ENCODE measurements at places on chromosomes 5 and 9.

- DNase-seq = no peak
These were observed 141.1 kb downstream of the GCNT1 start for GRCh38 chr9:76600007-76600615.

- DNase-seq = no peak
These were observed 265.5 kb downstream of the CWC27 start for GRCh38 chr5:65034029-65034812.

DNA sequence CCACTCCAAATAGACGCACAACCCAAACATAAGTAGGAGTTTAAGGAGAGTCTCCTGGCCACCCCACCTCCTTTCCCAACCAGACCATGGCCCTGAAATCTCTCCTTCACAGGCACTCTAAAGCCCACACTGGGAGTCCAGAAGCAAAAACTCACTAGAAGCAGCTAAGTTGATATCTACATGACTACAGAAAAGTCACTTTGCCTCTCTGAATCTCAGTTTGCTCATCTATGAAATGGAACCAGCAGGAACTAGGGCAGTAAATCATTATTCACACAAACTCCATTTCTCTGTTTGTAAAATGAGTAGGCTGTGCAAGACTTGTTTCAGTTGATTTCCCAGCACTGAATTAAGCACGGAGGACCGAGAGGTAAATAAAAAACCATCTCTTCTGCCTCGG, 4.1 kb upstream of the WWC1 start:
- no peak for DNase-seq

DNA sequence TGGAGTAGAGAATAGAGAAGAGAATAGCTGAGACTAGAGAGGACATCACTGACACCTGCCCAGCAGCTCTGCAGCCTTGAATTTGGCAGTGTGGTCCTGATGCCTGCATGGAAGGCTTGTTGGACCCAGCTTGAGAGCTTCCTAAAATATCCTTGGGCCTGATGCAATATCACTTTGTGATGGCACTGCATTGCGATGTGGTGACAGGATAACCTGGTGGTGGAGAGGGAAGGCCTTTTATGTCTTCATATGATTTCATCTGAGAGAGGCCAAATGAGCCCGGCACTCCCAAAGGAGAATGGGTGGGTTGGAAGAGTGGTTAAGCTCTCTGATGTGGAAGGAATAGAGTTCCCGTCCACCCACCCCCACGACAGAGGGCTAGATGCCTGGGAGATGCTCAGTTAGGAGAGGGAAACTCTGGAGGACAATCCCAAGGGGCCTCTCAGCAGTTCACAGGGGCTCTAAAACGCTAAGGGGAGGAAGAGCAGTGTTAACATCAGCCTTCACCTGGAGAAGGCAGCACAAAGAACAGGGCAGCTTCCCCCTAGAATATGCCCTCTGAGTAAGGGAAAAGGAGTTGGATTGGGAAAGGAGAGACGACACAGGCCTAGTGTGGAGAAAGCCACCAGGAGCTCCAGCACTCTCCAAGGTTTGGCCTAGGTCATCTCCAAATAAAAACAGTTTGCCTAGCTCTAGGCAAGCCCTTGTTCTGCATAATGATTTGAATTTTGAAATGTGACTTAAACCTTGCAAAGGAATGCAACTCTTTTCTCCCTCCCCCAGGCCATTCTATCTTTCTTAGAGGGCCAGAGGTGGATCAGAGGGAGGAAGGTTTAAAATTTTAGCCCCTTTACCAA, 99.8 kb upstream of the SSBP2 start:
- DNase-seq = no peak

DNA sequence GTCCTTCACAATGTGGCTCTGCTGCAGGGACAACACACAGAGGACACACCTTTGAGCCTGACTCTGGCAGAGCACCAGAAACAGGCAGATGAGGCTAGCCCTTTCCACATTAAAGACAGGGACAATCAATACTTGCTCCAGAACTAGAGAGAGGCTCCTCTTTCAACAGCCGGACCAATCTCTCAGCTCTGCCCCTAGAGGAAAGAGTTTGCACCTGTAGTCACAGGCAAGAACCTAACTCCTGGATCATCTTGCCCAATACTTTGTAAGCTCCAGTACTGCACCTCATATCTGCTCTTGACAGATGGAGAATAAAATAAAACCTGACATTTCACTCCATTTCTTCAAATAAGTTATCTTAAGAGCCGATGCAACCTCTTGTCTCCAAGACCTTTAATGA, 52.1 kb downstream of the EPB41L4A start:
- no peak for DNase-seq

DNA sequence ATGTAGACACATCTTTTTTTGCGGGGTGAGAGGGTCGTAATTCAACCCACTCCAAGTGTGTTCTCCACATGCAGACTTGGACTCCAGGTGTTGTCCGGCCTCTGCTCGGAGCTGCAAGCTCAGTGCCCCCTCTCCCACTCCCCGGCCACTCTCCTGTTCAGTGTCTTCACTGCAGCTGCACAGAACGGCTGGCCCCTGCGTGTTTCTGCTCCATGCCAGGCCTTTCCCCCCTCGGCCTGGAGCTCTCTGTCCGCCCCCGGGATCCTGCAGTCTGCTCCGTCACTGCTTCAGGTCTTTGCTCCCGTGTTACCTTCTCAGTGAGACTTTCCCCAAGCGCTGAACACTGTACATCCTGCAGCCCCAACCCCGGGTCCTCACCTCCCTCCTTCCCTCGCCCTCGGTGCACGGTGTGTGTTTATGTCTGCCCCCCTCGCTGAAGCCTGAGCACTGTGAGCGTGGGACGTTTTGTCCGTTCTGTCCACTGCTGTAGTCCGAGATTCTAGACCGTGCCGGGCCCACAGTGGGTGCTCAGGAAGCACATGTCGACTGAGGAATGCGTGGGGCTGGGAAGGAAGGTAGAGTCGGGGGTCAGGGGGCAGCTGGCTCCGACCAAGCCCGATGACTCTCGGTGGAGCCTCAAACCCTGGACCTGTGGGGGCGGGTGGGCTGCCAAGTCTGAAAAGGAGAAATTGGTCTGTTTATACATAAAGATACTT, 26.4 kb upstream of the GFPT2 start:
- DNase-seq = no peak

- no peak for DNase-seq
These were observed 110.7 kb downstream of the CAAP1 start for GRCh38 chr9:26781906-26782305.

DNA sequence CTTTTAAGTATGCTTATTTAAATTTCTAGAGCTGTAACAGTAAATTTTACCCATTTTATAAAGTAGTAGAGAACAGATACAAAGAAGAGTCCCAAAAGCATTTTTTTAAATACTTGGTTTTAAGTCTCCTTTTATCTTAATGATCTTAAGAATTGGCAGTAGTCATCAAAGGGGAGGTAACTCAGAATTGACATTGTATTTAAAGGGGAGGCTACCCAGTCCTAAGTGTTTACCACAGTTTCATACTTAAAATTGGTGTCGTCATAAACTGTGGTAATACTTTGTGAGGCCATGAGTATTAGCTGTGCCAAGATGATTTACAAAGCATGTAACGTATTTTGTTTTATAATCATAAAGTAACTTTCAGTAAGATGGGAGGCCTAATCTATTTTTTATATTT, 14.8 kb downstream of the SLC25A46 start:
- DNase-seq = no peak

GRCh38 chr9:93648836-93649235, 72.5 kb downstream of the PHF2 start:
- no peak for DNase-seq

GRCh38 chr5:143390941-143391340, 12.5 kb downstream of the NR3C1 start:
- no peak for DNase-seq

GRCh38 chr5:145941448-145942130, 5.2 kb downstream of the SH3RF2 start:
- DNase-seq = no peak

DNA sequence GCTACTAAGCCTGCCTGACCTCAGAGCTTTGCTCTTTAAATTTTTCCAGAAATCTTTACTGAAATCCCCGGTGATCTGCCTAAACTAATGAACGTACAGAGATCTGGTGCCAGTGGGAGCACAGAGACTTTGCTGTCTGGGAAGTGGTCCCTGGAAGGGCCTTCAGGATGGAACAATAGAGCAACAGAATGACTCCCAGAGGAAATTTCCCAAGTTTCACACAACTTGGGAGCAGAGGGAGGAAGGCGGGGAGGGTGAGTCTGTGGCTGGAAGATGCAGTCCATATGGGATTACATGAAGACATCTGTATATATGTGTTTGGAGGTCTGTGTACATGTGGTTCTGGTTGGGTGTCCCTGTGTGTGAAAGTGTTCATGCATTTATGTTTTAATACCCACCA, 638.3 kb downstream of the CCDC171 start:
- DNase-seq = no peak

GRCh38 chr5:45696206-45696836, at the start of gene HCN1:
Gene HCN1 (minus strand): TSS chr5:45696380.
- DNase-seq = no peak

DNA sequence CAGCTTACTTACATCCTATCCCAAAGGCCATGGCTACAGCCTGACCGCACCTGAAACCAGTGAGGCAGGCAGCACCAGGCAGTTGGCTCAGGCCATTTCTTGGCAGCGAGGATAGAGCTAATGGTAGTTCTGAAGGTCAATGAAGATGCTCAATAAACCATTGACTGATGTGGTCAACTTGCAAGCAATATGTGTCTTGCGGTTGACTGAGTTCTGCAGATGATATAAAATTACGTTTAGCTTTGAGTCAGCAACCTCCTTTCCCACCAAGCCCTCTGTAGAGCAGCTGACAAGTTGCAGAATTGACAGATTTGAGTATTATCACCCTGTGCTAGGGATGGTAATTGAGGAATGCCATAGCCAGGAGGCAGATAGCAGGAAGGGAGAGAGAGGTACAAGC, 189.0 kb upstream of the PUM3 start:
- DNase-seq = no peak

GRCh38 chr9:112104401-112104800, 70.7 kb downstream of the SUSD1 start:
- no peak for DNase-seq

DNA sequence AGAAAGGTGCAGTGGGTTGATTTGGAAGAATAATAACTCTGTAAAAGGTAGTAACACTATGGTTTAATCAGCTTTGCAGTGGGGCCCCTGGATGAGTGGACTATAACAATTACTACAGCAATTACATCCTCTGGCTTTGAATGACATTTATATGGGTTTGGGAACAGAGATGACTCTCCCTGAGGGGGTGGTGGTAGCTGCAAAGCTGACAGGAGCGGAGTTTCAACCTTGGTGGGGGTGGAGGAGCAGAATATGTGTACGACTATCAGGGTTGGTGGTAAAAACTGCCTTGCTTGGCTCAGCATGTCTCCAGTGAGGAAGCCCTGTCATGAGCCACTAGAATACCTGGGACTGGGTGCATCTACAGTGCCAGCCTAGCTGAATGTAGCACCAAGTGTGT, 28.3 kb upstream of the NR3C1 start:
- DNase-seq = no peak

DNA sequence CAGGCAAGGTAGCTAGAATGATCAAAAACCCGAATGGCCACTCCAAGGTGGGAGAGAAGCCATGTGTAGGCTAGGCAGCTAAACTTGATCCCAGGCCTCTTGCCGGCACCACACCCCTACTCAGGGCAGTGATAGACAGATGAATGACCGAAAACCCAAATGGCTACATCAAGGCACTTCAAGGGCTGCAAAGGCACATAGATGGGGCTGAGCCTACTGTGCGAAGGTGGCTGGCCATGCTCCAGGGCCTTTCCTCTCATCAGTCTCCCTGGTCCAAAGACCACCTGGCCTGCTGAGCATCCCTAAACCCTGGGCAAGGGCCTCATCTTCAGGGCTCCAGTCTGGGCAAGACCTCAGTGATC, 3.7 kb upstream of the TIFAB start:
- DNase-seq = no peak

DNA sequence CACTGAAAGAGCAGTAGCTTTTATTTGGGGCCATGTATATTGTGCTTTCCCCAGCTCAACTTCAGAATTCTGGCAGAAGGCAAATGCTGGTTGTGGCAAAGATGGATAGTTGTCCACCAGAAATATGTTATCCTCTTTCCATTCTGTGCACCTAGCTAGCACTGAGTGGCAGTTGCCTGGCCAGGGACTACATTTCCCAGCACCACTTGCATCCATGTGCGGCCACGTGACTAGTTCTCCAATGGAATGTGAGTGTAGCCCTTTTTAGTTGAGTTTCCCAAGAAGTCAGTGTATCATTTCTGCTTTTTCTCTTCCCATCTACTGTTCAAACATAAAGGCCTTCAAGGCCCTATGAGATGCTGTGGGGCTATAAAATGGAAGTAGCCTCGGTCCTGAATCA, 354.0 kb upstream of the CLINT1 start:
- DNase-seq = no peak

DNA sequence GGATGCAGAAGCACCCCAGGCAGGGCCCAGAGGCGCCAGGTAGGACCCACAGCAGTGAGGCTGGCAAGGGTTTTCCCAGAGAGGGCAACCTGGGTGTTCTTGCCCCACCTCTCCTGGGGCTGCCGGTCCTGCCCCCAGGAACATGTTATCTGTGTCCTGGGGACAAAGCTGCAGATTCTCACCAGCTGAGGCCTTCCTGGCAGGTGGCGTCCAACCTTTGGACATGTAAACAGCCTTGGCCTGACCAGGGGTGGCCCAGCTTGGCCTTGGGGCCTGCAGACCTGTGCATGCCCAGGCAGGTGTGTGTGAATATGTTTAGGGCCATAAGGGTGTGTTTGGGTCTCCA, 101.8 kb upstream of the LARP1 start:
- DNase-seq = no peak

- no peak for DNase-seq
These were observed 13.6 kb downstream of the ROPN1L start for GRCh38 chr5:10455277-10455670.

- no peak for DNase-seq
These were observed 449.9 kb upstream of the PIK3R1 start for GRCh38 chr5:67765697-67766096.

DNA sequence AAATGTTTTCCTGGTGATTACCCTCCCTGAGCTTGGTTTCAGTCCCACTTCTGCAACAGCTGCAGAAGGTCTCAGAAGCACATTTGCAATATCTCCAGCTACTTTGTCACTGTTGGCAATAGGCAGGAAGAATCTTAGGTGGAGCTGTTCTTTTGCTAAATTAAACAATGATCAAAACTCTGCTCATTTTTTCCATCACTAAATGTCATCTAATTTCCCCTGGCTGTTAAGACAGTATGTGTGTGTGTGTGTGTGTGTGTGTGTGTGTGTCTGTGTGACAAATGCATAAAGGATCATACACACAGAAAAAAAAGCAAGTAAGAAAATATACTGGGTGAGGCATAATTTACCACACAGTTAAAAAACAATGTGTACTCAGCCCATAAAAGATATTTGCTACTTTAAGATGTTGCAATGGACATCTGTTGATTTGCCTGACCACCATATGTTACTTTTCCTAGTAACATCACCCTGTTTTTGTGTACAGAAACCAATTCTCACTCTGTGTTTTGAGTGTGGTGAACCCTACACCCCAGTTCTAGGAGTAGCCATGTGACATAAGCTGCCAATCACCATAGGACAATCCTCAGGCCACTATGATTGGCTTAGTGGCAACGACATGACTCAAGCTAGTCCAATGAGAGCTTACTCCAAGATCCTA, 572.6 kb upstream of the CLINT1 start:
- no peak for DNase-seq

All from cortex of kidney (tissue), 1 donor.